ENCODE measurements at places on chromosomes 7 and 10.

- DNase-seq: no peak
Measured at GRCh38 chr10:25938405-25938804, 4.4 kb downstream of the MYO3A start.

DNA sequence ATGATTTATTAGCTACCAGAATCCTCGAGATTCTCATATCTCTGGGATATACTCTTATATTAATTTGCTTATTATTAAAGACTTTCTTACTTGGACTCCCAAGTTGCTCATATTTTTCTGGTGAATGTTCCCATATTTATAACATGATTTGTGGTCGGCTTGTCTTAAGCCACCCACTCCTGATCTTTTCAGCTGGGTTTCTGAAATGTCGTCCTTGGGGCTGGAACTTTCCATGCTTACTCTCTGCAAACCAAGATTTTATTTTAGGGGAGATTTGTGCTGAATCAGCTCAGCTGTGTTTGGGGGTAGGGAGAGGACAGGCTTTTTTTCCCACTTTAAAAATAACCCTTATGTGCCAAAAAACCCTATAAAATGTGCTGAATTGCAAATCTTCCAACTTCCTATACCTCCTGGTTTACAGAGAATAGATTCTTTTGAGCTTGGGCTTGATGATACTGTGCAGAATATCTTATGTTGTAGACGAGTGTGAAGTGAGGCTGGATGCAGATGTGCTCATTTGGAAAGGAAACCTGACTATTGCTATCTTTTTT lies 162.1 kb downstream of the SND1 start:
- DNase-seq: no peak

DNA sequence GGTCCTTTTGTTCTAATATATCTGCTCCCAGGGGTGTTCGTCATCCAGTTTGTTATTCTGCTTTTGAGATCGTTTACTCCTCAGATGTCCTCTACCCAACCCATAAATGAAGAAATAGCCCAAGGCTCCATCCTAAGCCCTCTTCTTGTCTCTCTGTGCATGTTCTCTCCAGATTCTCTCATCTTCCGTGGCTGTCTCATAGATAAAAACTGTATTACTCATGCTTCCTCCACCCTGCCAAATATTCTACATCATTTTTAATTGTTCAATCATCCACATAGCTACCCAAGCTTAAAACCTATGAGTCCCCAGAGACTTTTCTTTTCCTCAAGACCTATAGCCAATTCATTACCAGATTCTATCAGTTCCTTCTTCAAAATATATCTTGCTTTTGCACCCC lies 44.9 kb downstream of the CAV1 start:
- no peak for DNase-seq

GRCh38 chr7:139914306-139915267 lies 85.5 kb downstream of the TBXAS1 start:
- no peak for DNase-seq

DNA sequence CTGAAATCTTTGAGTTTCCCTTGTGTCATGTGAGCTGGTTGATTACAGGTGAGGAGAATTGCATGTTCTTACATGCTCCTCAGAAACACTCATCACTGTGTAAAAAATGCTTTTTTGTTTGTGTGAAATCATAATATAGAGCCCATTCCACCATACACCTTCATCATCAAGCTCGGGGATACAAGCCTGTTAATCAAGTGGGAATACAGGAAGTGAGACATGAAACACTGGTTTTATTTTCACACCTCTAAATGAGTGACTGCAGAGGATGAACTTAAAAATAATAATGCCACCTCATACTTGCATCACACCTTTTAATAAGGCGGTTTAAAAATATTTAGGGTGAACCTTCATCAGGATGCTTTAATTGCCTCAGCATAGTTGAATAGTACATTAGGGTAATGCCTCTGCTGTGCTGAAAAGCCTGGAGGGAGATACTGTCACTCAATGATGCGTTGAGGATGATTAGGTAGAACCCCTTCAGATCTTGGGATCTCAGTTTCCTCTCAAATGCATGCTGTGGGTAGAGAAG lies 164.6 kb downstream of the AUTS2 start:
- no peak for DNase-seq

- peak; percentile 4 for DNase-seq
Measured at GRCh38 chr7:8817448-8818036, 384.1 kb downstream of the NXPH1 start.

GRCh38 chr10:80140251-80140650 lies 7.7 kb downstream of the PLAC9 start:
- DNase-seq: no peak

- DNase-seq: no peak
Measured at GRCh38 chr10:29517352-29517923, 117.3 kb downstream of the SVIL start.

DNA sequence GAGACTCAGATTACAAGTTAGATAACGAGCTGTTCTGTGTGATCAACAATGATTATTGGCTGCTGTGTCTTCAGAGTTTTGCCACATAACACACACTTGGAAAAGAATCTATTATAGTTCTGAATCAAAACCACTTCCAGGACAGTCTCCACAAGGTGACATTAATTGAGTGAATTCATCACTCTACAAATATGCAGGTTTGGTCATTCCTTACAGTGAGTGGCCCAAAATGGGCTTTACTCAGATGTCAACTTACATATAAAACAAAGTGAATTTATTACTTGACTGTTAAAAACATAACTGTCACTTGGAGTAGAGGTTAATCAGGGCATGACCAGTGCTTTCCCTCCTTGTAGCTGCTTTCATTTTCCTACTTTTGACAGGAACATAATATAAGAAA lies 984.3 kb downstream of the REEP3 start:
- no peak for DNase-seq

DNA sequence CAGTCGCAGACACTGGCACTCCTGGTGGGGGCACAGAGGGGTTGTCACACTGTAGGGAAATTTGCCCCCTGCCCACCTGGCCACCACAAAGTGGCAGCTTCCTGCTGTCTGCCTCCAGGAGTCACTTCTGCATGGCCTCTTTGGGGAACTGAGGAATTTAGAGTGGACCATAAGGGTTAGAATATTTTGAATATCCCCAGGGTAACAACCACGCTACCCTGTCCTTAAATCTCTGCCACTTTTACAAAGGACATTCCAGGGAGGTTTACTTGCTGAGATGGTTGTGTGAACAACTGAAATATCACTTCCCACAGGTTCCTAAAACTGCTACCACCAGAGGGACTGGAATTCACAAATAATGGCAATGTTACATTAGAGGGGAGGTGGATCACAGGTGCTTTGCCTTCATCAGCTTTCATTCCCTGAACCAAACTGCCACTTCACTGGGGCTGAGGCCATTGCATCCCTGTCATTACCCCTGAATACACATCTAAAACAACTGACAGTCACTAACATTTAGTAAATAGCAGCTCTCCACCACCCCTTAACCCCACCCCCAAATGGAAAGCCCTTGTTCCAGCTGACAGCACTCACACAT lies 88.1 kb upstream of the IFRD1 start:
- DNase-seq: no peak

DNA sequence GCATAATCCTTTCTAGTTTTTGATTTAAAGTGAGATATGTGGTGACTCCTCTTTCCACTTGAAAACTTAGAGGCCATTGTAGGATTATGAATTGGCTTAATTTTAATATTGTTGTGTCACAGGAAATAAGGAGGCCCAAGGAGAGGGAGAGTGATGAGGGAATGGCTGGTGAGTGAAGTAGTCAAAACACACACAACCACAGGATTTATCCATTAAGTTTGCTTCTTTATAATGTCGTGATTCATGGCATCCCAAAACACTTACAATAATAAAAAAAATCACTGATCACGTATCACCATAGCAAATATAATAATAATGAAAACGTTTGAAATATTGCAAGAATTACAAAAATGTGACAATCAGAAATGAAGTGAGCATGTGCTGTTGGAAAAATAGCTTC lies 1215.5 kb upstream of the LRRTM3 start:
- no peak for DNase-seq

DNA sequence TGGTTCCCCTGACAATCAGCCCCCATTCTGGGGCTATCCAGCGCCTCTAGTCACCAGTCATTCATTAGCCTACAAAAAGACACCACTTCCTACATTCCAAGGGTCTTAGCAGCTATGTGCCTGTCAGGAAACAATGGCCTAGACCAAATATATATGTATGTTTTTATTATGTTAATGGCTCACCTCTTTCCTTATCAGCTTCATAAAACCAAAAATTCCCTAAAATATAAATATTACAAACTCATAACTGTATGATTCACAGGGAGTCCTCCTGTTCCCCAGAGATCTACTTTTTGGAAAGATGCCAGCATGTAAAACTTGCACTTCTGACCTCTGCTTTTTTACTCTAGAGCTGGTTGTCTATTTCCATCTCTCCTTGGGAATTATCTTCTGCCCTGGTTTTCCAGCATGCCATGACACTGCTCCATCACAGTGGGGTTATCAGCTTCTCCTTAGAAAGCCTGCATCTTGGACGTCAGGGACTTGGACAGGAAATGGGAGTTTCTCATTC lies 79.2 kb downstream of the ABCA13 start:
- peak; percentile 78 for DNase-seq

DNA sequence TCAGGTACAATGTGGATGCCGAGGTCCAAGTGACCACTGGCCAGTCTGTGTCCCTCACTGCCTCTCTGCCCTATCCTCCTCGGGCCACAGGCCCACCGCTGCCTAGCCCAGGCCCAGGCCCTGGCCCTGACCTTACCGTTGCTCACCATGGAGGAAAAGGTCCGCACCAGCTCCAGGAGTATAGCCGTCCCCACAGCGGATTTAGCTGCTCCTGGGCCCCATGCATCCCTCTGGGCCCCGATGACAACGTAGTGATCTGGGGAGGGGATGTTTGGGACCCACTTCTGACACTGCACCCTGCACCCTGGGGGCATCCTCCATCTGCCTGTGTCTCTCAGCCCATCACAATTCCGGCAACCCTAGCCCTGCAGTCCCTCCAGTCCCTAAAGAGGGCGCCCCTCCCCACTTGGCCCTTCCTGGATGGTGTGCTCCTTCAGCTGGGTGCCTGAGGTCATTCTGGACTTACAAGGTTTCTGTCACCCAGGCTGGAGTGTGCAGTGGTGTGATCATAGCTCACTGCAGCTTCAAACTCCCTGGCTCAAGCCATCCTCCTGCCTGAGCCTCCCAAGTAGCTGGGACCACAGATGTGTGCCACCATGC lies 12.1 kb downstream of the TFR2 start:
- no peak for DNase-seq

DNA sequence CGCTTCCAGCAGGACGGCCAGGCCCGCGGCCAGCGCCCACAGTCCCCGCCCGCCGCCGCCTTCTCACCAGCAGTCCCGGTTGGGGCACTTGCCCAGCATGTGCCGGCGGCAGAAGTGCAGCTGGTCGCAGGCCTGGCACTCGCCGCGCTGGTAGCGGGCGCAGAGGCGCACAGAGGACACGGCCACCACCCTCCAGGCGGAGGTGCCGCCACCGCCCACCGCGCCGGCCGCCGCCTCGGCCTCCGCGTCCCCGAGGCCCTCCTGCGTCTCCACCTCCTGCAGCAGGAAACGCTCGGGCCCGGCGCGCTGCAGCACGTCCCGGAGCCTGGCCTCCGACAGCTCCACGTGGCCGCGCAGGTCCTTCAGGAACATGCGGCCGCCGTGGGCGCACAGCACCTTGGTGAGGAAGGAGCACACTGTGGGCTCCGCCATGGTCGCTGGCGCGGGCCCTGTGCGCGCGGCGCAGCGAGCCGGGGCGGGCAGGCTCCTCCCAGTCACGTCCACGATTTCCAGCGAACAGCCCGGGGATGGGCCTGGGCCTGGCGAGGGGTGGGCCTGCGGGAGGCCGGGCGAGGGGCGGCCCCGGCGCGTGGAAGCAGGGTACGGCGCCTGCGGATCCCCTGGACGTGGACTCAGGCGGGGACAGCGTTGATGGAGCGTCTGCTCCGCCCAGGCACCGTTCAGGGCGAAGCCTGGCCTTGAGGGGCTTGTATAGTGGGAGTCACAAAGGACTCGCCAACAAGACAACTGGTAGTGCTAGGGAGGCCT lies at the start of gene ZC3HAV1L:
Gene ZC3HAV1L (minus strand): TSS at position 457 of the 768 bp plus-strand sequence. CDS start 25 bp downstream, at position 432.
- DNase-seq: peak; percentile 61

DNA sequence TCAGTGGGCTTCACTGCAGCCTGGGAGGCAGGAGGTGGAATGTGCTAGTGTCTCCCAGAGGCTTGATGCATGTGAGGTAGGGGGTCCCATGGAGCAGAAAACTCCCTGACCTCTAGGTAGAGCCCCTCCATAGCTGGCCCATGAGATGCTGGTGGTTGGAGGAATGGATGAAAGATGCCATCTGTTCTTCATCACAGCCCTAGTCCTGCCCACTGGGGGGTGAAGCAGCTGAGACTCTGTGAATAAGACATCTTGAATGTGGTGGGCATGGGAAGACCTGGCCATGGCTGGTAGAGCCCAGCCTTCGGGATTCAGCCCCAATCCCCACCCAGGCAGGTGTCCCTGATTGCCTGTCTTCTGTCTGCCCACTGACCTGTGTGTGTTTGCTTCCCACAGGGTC lies 92.5 kb downstream of the COL13A1 start:
- DNase-seq: no peak

GRCh38 chr10:35638101-35638500 lies 4.0 kb downstream of the FZD8 start:
- DNase-seq: no peak

GRCh38 chr7:90453259-90453891 lies 16.1 kb upstream of the PTTG1IP2 start:
- DNase-seq: no peak

DNA sequence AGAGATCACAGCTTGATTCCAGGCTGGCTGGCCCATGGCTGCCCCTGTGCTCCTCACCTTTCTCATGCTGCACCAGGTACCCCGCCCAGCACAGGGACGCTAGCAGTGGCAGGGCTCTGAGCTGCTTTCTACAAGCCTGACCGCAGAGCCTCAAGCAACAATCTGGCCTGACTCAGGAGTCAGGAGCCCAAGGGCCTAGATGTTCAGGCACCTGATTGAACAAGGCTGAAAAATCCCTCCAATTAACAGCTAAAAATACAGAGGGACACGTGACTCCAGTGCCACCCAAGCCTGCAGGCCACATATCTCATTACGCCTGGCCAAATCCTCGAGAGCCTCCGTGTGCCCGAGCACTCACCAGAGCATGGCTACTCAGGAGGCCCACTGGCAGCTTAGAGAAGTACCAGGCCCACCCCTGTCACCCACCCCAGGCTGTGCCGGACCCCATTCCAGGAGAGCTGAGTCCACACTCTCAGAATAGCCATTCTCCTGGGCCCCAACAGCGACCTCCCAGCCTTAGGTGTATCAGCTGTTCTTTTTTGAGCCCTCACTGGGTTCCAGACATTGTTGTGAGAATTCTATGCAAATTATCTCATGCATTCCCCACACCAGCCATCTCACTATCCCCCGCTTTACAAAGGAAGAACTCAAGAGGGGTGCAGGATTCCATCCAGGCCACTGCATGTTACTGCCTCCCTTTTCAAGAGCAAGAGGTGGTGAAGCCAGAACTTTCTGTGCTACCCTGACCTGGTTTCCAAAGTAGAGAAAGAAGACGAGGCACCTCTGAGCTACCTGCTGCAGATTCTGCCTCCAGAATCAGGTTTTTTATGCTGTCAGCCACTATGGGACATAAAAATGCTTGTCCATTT lies 98.3 kb downstream of the COL13A1 start:
- DNase-seq: no peak

DNA sequence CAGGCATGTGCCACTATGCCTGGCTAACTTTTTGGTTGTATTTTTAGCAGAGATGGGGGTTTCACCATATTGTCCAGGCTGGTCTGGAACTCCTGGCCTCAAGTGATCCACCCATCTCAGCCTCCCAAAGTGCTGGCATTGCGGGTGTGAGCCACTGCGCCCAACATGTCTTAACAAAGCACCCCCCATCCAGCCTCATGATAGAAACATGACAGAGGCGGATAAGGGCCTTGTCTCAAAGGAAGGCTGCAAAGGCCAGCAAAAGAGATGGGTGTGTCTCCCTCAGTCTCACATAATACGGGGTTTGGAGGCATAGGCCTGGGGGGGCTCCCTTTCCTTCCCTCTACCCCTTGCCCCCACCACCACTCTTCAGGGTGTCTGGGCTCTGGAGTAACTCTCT lies 93.2 kb downstream of the SH3PXD2A start:
- no peak for DNase-seq
